ENCODE measurements at places on chromosomes 5 and 9.

DNA sequence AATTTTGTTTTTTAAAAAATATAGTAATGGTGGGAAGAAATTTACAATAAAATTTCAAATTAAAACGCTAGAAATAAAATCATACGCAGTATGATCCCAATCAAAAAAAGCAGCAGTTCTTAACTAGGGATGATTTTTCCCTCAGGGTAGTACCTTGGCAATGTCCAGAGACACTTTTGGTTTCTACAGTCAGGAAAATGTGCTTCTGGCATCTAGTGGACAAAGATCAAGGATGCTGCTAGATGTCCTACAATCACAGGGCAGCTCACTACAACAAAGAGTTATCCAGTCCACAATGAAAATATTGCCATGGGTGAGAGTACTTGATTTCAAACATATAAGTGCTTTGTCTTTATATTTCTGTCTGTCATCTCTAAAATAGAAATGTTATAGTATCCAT, 400.2 kb upstream of the SGCD start:
- DNase-seq: no peak

DNA sequence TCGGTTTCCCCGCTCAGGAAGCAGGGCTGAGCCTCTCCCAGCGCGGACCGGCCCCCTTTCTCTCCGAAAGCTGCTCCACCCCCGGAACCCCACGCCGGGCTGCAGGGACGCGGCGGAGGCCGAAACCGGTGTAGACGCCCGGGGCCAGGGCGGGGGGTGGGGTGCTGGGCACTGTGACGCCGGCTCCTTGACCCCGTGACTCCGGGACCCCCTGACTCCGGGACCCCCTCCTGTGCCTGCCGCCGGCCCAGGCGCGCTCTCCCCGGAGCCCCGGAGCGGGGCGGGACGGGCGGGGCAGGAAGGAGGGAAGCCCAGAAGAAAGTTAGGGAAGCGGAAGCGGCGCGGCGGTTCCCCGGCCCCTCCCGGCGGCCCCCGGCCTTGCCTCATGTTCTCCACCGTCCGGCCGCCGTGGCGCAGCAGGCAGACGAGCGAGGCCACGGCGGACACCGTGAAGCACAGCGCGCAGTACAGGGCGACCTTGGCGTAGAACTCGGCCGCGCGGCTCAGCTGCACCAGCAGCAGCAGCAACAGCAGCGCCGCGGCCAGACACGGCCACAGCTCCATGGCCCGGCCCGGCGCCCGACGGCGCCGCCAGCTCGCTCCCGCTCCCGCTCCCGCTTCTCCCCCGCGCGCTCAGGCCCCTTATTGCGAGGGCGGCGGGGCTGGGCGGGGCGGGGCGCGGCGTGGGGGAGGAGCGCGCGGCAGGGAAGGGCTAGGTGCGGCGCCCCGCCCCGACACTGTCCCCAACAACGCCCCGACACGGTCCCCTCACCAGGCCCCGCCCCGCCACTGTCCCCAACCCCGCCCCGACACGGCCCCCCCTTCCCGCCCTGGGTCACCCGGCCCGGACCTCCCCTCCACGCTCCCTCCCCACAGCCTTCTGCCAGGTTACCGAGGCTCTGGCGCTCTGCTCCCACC, at the start of gene AGPAT2:
TSS of gene AGPAT2 (minus strand) at position 664 of the 918 bp plus-strand sequence. CDS start at position 564, 100 bp downstream.
- DNase-seq: peak; percentile 36

DNA sequence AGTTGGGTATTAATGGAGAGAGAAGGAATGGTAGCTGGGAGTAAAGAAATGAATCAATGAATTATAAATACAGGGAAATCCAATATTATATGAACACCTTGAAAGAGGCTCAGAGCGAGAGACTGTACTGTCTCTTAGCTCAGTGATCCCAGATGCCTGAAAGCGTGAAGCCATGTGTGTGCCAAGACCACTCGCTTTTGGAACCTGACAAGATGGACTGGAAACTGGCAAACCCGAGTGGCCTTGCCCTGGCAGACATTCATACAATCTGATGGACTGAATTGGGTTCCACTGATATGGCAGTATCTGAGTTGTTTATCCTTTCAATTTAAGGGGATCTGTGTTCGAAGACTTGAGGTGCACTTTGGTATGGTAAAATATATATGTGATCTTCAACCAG, 170.3 kb downstream of the ERCC6L2 start:
- no peak for DNase-seq

- peak; percentile 5 for DNase-seq
Observed at GRCh38 chr9:13140843-13141592, 138.5 kb downstream of the MPDZ start.

DNA sequence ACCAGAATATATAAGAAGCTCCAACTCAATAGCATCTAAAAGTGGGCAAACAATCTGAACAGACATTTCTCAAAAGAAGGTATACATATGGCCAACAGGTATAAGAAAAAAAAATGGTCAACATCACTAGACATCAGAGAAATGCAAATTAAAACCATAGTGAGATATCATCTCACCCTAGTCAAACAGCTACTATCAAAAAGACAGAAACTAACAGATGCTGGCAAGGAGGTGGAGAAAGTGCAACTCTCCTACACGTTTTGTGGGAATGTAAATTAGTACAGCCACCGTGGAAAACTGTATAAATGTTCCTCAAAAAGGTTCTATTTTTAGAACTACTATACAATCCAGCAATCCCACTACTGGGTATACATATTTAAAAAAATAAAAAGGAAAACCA, 199.9 kb upstream of the SMC2 start:
- no peak for DNase-seq

DNA sequence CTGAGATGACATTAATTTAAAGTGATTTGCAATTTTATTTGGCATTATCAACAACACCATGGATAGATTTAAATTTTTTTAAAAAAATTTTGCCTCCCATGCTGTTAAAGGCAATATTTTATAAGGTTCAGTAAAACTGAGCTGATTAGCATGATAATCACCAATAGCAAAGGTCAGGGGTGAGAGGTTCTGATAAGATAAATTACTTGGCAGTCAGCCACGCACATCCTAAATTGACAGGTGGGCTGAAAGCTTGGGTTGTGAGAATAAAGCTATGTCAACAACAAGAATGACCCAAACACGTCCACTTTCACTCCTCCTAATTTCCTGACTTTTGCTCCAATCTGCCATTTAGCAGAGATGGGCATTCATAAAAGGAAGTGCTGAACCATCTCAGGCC, 127.1 kb downstream of the LHFPL2 start:
- no peak for DNase-seq

DNA sequence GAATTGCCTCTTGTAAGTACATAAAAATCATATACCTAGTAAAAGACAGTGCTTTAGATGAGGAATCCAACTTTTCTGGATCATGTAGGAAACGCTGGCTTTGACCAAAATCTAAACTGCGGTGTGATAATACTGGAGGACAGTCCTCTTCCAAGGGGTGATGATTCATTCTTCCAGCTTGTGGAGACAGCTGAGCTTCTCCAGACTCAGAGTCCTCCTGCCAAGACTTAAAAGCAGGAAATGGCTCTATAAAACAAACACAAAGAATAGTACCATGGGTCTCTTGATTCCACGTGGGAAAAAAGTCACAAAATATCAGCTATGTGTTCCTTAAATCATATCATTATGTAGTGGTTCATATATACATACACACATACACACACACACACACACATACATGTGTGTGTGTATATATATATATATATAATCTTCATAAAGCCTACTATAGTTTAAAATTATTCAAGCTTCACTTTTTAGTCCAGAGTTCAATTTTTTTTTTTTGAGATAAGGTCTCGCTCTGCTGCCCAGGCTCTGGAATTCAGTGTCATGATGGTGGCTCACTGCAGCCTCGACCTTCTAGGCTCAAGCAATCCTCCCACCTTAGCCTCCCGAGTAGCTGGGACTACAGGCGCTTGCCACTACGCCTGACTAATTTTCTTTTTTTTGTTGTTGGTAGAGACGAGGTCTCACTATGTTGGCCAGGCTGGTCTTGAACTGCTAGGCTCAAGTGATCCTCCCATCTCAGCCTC, 65.0 kb downstream of the PKD2L2 start:
- peak; percentile 94 for DNase-seq

GRCh38 chr9:82783045-82783444, 279.9 kb downstream of the RASEF start:
- DNase-seq: no peak

DNA sequence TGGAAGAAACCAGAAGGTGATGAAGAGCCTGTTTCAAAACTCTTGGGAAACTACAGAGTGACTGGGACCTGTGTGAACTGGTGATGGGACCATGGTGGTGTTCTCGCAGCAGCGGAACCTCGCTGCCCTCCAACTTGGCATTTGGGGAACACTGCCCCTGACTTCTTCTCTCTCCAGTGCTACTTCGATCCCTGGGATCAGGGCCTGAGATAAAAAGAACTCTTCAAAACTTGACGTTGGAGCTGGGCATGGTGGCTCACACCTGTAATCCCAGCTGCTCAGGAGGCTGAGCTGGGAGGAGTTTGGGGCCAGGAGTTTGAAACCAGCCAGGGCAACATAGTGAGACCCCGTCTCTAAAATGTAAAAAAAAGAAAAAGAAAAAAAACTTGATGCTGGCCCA, 18.1 kb downstream of the PITX1 start:
- DNase-seq: no peak

DNA sequence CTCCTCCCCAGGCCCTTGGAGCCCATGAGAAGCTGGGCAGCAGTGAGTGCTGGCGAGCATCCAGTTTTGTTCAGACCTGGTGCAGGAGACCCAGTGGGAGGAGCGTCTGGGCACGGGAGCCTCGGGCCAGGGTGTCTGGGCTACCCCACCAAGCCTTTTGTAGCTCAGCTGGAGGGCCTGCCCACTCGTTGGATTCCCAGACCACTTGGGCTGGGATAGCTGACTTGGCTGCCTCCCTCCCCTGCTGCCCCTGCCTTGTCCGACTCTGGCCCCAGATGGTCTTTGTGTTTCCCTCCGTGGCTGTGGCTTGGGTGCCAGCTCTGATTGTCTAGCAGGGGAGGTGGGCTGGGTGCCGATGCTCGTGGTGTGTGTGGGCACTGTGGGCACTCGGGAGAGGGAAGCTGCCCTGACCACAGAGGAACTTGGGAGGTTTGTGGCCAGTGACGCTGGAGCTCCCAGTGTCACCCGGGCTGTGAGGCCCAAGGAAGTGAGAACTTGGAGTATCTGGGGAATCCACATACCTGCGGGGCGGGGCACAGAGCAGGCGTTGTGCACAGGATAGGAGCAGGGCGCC, 47.3 kb downstream of the WNK2 start:
- no peak for DNase-seq

DNA sequence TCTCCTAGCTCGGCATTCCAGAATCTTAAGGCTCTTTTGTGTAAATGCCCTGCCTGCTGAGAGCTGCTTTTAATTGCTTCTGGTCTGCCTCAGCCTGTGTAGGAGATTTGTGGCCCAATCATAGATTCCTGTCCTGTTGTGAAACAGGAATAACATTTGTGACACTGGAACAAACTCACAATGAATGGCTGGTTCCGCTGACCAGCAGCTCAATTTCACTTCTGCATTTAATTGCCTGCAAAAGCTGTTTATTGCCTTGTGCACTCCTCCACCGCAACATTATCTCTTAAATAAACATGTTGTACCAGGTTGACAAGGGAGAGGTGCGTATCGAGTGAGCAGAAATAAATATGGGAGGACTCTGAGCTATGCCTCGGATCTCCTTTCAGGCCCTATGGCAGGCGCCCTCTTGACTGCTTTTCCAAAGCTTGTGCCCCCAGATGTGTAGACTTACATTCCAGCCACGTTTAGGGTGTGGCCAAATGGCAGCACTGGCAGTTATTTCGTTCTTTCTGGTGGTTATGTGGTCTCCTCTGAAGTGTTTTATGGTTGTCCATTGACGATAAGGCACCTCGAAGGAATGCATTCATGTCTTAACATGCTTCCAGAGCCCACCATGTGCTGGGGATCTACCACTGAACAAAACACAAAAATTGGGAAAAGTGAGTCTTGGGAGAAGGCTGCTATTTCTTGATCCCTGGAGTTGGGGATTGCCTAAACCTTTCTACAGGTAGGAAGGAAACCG, 58.1 kb downstream of the DMRT1 start:
- DNase-seq: no peak

DNA sequence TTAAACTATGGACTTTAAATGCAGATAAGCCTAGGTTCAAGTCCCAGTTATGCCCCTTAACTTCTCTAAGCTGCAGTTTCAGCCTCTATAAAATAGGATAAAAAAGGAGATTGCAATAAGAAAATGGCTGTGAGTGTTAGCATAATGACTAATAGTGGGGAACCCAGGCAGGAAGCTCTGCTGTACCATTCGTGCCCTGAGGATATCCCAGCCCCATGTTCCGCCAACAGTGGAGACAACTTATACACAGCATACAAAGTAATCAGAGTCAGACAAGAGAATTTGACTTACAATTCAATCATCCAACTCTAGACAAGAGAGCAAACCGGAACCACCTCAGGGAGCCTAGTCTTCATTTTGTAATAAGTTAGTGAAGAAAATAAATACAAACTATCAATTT, 141.5 kb upstream of the FSTL4 start:
- DNase-seq: no peak

- peak; percentile 69 for DNase-seq
Observed at GRCh38 chr9:5002811-5003210, 17.7 kb downstream of the JAK2 start.

GRCh38 chr9:91751922-91752321, 198.1 kb downstream of the ROR2 start:
- peak; percentile 81 for DNase-seq

DNA sequence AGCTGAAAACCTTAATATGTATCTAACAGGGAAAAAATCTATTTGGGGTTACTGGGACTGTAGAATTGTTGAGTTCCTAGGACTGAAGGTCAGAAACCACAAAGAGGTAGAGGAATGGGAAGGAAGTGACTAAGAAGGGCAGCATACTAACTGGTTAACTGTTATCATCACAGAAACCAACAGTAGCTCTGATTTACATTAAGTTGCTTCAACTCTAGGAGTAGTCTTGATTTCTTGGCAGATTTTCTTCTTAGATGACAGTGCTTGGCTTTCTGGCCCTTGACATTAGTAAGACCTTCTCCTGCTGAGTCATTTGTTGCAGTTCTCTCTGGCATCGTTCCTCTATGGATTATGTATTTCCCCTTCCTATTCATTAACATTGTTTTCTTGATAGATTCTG, 116.1 kb upstream of the RASA1 start:
- DNase-seq: peak; percentile 97

DNA sequence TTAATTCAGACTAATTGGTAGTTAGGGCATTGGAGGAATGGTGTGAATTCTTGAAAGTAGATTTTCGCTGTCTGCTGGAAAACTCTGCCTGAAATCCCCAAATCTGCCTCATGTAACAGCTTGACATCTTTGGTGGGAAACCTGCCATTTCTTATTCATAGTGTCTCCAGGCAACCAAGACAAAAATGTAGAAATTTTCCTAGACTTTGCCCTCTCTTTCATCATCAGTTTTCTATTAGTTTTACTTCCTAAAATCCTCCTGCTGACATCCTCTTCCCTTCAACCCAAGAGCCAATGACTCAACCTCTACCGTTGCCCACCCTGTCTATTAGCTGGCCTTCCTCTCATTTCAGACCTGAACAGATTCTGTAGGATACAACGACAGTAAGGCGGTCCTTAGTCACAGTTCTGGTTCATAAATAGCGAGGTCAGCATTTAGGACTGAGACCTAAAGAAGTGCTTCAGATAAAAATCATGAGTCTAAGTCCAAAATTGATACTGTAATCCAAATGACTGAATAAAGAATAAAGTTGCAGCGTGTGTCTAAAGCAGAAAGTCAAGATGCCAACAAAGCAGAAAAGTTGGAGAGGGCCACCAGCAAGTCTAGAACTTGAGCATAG, 133.9 kb downstream of the MUSK start:
- DNase-seq: peak; percentile 65

All from IMR-90 (cell line).